NCI-H1105 (cell line): ENCODE measurements at places on chromosomes 5 and 9.

DNA sequence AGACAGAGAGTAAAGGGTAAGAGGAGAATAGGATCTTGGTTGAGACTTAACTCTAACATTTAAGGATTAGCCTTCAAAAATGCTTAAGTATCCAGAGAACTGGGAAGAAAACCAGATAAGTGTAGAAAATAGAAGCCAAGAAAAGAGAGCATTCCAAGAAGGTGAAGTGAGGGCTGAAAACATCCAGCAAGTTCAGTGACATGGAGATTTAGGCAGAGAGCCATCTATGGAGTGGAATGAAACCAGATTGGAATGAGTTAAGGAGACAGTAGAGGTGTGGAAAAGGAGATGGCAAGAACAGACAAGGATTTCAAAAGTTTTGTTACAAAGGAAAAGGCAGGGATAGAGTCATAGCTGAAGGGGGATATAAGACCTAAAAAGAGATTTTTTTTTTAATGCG lies 188.1 kb downstream of the TRPM3 start:
- no peak for DNase-seq

DNA sequence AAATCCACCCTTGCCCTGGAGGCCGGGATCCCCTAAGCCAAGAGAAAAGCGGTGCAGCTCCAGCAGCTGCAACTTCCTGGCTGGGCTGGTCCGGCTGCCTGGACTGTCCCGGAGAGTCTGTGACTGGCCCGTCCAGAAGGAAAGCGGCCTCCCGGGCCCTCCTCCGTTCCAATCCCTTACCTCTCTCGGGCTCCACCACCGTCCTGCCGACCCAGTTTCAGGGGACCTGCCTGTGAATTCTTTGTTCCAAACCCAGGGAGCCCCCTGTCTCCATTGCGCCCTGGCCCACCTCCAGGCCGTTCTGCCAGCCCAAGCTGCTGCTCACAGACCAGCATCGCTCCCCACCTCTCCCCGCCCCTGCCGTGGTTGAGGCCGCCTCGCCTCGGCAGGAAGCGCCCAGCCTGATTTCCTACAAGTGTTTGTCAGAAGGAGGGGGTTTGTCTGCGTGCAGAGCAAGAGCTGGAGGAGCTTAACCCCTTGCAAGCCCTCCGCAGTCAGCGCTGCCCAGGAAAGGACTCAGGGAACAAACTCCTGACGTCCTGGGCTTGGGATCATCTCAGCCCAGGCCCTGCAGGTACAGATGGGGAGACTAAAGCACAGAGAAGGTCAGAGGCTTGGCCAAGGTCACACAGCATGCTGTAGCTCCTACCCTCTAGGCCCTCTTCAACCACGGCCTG lies at the start of gene AKNA:
AKNA (minus strand) TSS at position 303 of the 677 bp plus-strand sequence. CDS start 6,649 bp downstream, outside the sequence.
- DNase-seq = no peak

DNA sequence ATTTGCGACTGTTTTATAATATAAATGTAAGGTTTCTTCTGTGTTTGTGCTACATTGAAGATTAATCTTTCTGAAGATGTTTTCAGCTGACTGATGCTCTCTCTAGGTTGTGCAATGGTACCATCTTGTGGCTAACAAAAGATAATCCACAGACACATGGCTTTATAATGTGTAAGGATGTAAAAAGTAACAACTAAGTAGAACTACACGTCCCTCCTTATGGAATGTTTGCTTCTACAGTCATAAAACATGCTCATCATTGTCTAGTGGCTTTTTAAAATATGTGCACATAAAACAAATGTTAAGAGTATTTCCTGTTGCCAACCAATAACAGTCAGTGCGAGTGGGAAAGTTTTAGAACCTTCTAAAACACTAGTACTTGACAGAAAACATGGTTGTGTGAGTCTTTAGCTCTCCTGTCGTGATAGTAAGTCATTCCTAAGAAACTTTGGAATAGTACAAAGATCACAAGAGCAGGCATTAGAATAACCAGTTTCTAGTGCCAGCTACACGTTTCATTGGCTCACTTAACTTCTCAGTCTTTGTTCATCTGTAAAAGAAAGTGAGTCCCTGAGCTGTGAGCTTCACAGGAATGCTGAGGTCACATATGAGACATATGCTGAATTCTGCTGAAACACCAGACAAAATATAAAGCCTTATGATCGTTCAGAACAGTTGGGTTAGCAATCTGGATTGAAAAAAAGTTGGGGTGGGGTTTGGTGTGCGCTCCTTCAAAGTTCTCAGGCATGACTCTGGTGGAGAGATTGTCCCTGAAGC lies 75.7 kb upstream of the GLIS3 start:
- no peak for DNase-seq

DNA sequence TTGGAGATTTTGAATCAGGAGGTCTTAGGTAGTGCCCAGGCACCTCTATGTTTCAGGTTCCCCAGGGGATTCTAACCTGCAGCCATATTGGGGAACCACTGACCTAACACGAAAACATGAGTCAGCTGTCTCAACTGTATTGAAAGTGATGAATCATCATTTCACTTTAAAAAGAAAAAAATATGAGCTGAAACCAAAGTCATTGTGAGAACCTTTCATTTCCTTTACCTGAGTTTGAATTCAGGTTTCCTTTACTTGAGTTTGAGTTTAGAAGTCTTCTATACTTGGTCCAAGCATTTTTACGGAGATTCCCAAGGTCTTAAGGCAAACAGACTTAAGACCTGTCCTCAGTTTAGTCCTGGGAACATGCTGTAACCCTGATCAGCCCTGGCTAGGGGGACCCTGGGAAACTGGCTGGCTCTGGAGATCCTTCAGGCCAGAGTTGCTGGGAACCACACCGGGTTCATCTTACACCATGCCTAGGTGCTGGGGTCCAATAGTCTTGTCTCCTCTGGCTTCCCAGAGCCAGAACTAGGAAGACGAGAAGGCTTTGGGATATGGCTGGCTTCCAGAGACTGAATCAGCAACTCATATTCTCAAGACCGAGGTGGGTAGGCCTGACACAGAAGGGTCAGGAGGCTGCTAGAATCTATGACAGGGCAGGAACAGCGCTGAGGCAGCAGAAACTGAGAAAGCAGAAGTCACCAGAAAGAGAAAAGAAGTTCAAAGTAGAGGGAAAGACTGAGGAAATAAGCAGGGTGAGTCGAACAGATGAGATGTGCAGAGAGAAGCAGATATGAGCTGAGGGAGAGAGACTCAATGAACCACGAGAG lies 16.4 kb upstream of the PDCD1LG2 start:
- DNase-seq = no peak

DNA sequence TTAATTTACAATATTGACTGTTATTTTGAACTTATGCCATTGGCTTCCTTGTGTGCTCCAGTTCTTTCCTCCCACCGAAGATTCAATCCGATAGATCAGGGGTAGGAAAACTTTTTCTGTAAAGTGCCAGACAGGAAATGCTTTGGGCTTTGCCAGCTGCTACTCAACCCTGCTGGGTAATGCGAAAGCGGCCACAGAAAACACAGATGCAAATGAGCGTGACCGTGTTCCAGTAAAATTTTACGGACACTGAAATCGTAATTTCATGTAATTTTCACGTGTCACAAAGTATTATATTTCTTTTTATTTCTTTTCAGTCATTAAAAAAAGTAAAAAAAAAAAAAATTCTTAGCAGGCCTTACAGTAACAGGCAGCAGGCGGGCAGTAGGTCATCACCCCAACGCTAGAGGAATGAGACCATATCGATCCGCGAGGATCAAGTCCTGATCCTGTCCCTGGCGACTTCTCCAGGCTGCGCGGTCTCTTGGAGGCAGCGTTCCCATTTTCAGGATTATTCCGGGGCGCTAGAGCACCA lies 599 bp downstream of the NMRK1 start:
- no peak for DNase-seq

DNA sequence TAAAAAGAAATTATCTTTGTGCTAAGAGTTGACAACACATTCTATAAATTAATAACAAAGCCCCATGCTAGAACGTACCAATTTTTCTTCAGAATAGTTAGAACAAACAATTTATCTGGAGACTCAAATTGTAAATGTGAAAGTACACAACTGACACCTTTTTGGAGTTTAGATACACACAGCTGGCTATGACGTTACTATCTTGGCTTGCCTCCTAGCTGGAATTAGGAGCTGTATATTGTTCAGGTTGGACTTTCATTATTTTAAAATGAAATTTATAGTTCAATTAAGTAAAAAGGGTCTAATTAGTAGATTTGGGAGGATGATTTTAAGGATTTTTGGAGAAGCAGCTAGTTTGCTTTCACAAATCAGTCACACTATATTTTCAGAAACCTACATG lies 393.9 kb upstream of the RIOK2 start:
- no peak for DNase-seq

- DNase-seq = no peak
These were observed 9.9 kb downstream of the POLR3G start for GRCh38 chr5:90484540-90484939.

- no peak for DNase-seq
These were observed 55.2 kb downstream of the SLC1A3 start for GRCh38 chr5:36661456-36662220.

DNA sequence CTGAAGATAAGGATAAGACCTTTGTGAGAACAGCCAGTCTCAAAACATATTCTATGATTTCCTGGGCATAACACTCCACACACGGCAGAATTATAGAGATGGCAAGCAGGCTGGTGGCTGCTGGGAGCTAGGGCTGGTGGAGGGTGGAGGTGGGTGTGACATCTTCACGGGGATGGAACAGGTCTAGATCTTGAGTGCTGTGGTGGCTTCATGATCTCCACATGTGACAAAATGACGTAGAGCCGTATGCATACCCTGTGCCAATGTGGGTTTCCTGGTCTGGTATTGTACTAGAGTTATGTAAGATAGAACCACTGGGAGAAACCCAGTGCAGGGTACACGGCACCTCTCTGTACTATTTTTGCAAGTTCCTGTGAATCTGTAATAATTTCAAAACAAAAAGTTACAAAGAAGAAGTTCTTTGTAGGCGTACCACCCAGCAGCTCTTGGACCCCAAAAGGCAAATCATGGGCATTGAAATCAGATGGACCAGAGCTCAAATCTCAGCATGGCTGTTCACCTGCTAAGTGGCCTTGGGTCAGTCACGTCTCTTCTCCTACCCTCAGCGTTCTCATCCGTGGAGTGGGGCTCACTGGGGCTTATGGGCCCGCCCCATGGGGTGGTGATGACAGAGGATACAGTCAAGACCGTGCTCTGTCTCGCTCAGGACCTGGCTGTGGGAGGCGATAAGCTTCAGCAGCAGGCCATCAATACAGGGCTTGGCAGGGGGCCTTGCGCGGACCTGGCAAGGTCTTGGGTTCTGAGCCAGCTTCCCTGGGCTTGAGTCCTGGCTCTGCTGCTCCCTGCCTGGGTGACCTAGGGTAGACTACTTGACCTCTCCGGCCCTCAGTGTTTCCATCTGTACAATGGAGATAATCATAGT lies 74.7 kb upstream of the UNC5A start:
- DNase-seq = no peak

DNA sequence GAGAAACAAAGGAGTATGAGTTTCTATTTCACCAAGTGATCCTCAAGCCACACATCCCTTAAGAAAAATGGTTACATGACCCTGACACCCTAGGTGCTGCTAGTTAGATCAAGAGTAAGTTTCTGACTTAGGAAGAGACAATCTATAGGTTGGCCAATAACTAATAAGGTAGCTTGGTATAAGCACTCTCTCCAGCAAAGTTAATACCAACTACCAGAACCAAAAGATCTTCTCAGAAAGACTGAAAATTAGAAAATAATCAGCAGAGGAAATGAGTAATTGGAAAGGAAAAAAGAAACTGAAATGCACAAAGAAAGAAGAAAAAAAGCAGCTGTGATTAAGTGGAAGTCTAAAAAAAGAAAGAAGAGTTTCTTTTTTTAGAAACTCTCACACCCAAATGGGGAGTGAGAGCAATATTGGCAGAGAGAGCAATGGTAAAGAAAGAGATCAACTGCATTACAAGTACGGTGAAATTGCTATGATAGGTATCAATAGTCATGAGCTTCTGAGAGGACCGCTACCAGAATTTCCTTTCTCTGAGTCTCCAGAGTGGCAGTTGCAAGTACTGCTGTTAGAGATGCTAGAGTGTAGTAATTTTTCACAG lies 195.5 kb downstream of the TMEM167A start:
- no peak for DNase-seq

DNA sequence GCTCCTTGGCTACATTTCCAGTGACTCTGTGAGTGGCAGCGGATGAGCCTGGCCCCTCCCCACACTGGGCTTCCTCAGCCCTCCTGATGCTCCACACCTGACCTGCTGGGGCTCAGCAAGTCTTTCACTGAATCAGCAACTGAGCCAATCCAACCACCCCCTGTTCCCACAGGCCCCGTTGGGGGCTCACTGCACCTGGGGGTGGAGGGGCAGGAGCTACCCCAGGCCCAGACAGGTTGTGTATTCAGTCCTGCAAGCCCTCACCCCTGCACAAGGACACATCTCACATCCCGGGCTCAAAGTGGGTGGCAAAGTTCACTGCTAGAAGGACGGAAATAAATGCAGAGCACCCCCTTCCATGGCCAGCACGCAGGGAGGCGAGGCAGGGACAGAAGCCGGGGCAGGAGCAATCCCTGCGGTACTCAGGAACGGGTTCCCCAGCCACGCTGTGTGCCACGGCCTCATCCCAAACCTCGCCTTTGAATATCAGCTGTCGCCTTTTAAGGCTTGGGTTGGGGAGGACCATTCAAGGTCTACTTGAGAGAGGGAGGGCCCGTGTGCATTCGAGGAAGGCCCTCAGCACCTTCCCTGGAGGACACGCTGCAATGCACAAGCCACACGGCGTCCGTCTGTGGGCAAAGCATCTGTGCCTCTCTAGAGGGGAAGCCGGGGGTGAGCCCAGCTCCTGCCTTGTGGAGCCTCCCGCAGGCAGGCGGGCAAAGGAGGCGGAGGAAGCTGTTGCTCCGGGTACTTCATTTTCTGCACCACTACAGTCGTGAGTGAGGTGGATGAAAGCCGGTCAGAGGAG lies 75.0 kb upstream of the SARDH start:
- DNase-seq = no peak

GRCh38 chr9:87874304-87874623 lies 8.4 kb upstream of the SPATA31E1 start:
- DNase-seq = no peak

DNA sequence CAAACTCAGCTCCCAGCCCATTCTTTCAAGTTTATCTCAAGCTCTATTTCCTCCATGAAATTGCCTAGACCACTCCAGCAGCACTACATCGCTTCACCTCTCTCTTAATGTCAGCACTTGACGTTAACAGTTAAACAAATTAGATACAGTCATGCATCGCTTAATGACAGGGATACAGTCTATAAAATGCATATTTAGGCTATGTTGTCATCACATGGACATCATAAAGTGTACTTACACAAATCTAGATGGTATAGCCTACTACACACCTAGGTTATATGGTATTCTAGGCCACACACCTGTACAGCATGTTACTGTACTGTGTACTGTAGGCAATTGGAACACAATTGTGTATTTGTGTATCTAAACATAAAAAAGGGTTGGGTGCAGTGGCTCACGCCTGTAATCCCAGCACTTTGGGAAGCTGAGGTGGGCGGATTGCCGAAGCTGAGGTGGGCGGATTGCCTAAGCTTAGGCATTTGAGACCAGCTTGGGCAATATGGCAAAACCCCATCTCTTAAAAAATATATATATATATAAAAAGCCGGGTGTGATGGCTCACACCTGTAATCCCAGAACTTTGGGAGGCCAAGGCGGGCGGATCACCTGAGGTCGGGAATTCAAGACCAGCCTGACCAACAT lies 13.4 kb upstream of the PCSK5 start:
- DNase-seq = no peak
